Occipital lobe (tissue), 3 donors: ENCODE measurements at places on chromosomes 4 and X. TPM values are rescaled to one million over a fixed set of nuclear protein-coding genes. Genes with fewer than 3 reads are reported as not detected.

Gene GABRG1
- total RNA-seq: 49.9 TPM

Gene SCML1
- 5.6 TPM for total RNA-seq

Gene AMTN
- total RNA-seq: not detected

Gene AMER1
- 8.9 TPM for total RNA-seq

Gene RAB40A
- 0.94 TPM for total RNA-seq

Gene FAM184B
- total RNA-seq: 3.6 TPM

Gene XAGE1A
- total RNA-seq: not detected

Gene BMPR1B
- 23.6 TPM for total RNA-seq

Gene SORBS2
- 66.8 TPM for total RNA-seq

Gene TLL1
- total RNA-seq: 0.78 TPM

Gene ZXDA
- total RNA-seq: 32.0 TPM

Gene GYPB
- total RNA-seq: 3.4 TPM

Gene ODAM
- not detected for total RNA-seq
